Cerebellar nuclear complex (tissue), 1 donor: ENCODE measurements at places on chromosomes 1 and 21.

DNA sequence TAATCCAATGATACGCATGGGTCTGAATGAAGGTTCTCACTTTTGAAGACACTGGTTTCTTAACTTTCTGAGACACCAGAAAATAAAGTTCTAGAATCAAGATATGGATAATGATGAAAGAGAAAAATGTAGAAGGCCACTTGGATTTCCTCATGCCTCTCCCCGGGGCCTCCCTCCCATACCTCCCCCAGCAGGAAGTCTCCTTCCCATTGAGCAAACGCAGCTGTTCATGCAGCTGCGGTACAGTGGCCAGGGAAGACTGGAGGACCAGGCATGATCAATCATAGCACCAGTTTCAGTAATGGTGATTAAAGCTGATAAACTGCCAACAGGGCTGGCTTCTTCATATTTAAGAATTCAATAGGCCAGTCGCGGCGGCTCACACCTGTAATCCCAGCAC lies 10.9 kb upstream of the UBR4 start:
- DNase-seq = no peak

GRCh38 chr1:230349020-230349393 lies 77.1 kb downstream of the PGBD5 start:
- DNase-seq = no peak

GRCh38 chr1:204151552-204152309 lies at the start of gene ETNK2:
TSS of gene ETNK2 (minus strand) at chr1:204152044. CDS start at chr1:204151852, 192 bp downstream.
- DNase-seq = no peak

GRCh38 chr1:9249534-9250410 lies 15.2 kb downstream of the H6PD start:
- no peak for DNase-seq

DNA sequence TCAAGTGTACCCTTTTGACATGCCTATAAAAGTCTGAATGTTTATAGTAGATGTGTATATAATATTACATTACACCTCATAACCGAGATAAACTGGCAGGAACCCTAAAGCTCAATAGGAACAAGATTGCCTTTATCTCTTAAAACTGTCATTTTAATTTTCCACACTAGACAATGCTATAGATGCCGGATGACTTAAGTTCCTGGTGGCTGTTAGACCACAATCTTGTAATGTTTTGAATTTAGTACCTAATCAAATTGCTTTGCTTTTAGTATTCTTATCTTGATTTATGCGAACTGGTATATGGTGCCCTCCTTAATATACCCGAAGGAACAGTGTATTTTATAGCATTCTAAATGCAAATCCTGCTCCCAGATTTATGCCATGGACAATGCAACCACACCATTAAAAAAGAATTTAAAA lies 1397.0 kb upstream of the ADGRL4 start:
- DNase-seq = no peak
